G401 (cell line): ENCODE measurements at places on chromosomes 4 and X. TPM values are rescaled to one million over a fixed set of nuclear protein-coding genes. Genes with fewer than 3 reads are reported as not detected.

DNA sequence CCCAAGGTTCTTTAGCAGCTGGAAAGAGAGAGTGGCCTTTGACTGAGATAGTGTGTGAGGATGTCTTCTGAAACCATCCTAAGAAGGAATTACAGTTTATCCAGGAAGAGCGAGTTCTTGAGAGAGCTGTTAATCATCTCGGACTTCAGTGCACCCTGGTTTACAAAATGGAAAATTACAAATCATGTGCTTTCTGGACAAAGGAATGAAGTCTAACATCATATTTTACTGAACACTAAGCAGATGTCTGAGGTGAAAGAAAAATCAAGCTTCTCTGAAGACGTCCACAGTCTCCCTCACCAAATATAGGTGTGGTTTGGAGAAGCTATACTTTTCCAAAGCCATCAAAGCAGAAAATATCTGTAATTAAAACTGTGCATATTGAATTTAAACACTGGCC is 30.8 kb upstream of the CYP2U1 start:
- no peak for DNase-seq

NRK gene
- not detected in 2 replicates for total RNA-seq

- DNase-seq = no peak
These were observed 24.4 kb downstream of the UGT2A3 start for GRCh38 chr4:68927165-68927564.

DNA sequence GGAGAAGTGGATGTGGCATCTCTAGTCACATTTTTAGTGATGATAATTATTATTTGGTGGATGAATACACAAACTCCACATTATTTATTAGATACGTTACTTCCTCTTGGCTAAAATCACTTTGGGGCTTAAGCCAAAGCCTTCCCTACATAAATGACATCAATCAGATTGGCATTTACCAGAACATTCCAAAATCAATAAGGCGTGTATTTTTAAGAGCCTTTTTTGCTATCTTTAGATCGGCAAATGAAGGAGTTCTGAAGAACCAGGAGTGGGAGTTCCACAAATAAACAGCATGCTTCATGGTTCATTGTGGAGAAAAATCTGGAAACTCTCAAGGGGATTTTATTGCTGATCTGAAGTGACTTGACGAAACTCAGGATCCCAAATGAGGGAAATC is 89.7 kb downstream of the AMELX start:
- no peak for DNase-seq

HSD17B13 gene
- not detected in 2 replicates for total RNA-seq

- DNase-seq = no peak
These were observed 403.9 kb downstream of the PCDH7 start for GRCh38 chr4:31124008-31124585.

ANOS1 gene
- 0.06 TPM in 1 of 2 replicates, not detected in the other for total RNA-seq
